ENCODE measurements at places on chromosomes 1 and 21. TPM values are rescaled to one million over a fixed set of nuclear protein-coding genes. Genes with fewer than 3 reads are reported as not detected.

The OLIG2 gene
- total RNA-seq: 0.46 TPM

The CCDC17 gene
- 0.90 TPM for total RNA-seq

The STYXL2 gene
- total RNA-seq: 10.5 TPM

The ADAMTS5 gene
- total RNA-seq: 52.2 TPM
